ENCODE measurements at places on chromosomes 4 and X.
A peak's percentile ranks its signal among the peaks of the same experiment; 100 is the strongest.

DNA sequence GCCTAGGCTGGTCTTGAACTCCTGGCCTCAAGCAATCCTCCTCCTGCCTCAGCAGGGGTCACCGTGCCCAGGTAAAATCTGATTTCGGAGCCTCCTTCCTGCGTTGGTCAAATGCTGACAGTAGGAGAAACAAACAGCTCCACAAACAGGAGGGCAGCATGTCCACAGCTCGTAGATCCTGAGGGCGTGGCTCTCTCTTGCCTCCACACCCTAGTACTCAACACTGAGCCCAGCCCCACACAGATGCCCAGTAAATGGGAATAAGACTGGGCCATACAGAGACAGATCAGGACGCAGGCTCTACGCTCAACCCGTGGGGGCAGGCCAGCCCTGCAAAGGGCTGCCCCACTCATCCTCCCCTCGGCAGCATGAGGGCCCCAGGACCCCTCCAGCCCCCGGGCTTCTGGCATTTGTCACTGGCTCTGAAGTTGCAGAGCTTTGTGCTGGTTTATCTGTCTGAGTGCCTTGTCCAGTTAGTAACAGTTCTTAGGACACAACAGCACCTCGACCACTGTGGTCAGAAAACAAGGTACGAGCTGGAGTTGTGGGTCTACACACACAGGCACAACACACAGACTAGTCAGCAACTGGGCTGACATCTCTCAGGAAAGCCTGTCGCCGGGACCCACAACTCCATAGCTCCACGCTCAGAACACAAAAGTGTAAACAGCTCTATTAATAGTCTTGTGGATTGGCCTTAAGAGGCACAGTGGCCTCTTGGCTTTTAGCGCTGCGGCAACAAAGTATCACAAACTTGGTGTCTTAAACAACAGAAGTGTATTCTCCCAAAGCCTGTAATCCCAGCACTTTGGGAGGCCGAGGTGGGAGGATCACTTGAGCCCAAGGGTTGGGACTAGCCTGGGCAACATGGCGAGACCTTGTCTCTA is 5.2 kb downstream of the TNIP2 start:
- no peak for DNase-seq

DNA sequence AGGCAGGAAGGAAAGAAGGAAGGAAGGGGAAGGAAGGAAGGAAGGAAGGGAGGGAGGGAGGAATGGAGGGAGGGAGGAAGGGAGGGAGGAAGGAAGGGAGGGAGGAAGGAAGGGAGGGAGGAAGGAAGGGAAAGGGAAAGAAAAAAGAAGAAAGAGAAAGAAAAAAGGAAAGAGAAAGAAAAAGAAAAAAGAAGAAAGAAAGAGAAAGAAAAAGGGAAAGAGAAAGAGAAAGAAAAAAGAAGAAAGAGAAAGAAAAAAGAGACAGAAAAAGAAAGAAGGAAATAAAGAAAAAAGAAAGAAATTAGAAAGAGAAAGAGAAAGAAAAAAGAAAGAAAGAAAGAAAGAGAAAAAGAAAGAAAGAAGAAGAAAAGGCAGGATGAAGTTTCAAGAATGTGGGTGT is 15.0 kb upstream of the NHSL2 start:
- no peak for DNase-seq

- no peak for DNase-seq
Observed at GRCh38 chr4:147492306-147492705, 11.4 kb downstream of the EDNRA start.

DNA sequence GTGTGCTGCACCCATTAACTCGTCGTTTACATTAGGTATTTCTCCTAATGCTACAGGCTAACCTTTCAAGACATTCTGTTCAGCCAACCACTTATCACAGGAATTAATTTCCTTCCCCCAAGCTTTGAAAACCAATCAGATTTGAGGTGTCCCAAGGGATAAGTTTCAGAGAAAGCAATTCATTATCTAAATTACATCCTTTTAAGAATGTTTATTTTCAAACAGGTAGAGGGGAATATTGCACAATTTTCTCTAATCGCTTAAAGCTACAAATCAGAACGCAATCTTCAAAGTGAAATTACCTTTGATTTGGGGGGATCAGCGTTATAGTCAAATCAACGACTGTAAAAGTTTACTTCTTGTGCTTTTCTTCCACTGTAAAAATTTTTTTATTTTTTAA is 1.6 kb downstream of the CLOCK start:
- no peak for DNase-seq

- DNase-seq, result no peak
Observed at GRCh38 chr4:174137698-174138097, 145.8 kb downstream of the FBXO8 start.

- no peak for DNase-seq
Observed at GRCh38 chr4:36493251-36493650, 211.8 kb downstream of the DTHD1 start.

- no peak for DNase-seq
Observed at GRCh38 chr4:169987327-169988228, 38.6 kb downstream of the MFAP3L start.

- no peak for DNase-seq
Observed at GRCh38 chrX:1071351-1071750, 141.1 kb downstream of the CRLF2 start.

DNA sequence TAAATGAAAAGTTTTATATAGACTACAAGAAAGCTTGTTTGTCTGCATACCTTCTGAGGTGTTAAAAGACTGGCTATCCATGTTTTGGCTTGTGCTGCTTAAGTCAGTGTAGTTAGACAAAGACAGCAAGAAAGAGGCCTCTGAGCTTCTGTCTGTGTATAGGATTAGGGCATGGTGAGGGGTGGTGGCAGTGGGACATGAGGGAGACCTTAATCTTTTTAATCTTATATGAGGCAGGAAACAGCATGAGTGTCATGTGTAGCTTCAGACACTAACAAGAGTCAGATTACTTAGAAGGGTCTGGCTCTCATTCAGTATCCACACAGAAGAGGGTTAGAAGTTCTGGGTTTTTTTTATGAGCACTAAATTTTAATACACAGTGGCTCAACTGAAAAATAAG is 213.3 kb downstream of the GABRG1 start:
- DNase-seq, result no peak

DNA sequence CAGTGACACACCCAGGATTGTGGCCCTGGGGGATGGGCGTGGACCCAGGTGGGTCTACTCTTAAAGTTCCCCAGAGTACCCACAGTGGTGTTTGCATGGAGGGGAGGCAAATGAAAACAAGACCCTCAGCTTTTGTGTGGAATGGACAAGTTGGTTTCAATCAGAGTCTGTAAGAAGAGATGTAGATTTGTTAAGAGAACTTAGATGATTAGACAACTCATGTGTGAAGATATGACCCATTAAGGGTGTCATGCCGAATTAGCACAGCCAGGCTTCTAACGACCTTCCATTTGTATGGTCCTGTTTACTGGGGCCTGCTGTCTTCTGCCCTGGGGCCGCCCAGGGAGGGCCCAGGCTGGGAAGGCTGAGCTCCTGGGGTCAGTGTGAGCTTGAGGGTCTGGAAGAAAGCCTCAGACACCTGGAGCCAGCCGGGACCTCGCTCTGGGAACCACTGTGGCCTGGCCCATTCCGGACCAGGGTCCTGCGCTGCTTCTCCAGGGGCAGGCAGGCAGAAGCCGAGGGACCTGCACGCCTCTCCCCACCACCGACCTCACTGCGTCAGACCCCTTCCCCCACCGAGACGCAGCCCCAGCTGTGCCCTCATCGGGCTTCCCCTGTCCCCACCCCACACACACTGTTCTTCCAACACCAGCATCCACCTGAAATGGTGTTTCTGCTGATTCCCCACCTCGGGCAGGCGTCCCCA is 20.4 kb downstream of the UVSSA start:
- DNase-seq, result no peak

DNA sequence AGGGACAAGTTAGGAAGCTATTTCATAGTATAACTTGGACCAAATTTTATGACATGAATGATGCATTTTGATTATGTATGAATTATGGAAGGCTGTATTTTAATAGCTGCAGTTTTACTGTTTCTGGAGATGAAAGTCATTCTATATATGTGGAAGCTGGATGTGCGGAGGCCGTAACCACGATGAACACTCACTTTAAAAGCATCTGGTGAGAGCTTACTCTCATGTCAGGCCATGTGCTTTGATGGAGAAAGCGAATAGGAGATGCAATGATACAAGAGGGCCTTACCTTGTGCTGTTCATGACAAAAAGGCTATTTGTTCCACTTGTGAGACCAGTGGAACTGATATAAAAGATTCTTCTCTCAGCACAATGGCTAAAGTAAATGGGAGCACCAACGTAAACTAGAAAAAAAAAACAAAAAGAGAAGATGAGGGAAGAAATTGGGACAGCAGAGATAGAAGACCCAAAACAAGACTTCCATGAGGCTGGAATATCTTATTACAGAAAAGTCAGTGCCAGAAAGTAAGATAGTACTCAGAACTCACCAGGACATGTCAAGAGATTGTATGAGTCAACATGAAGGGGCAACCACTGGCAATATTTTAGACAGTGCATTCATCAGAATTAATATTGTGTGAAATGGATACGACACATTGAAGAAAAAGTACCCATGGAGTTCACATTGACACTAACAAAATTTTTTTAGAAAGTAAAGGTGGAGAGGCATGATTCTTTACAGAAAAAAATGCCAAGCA is 63.3 kb upstream of the GAB1 start:
- no peak for DNase-seq

GRCh38 chrX:65740909-65741308 is 73.5 kb downstream of the MSN start:
- DNase-seq, result no peak

DNA sequence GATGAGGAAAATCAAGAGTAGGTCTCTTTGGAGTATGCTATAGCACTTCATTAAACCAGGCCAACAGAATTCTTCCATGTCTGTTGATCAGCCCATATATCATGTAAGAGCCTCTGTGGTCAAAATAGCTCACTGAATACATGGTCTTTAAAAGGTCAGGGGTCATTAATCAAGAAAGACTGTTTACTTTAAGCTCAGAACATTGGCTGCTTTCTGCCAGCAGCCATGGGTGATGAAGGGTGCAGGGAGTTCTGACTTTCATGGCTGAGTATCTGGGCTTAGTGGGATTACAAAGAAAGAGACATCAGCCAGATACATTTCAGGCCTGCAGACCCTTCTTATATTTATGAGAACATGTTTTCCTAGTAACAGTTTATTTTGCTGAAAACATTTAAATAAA is 7.1 kb upstream of the C4orf54 start:
- no peak for DNase-seq

- no peak for DNase-seq
Observed at GRCh38 chr4:96293806-96294205, 453.9 kb downstream of the PDHA2 start.

- DNase-seq, result no peak
Observed at GRCh38 chrX:39157796-39158195, 356.5 kb downstream of the MID1IP1 start.

GRCh38 chr4:87805971-87806370 is 6.6 kb downstream of the IBSP start:
- DNase-seq, result no peak

DNA sequence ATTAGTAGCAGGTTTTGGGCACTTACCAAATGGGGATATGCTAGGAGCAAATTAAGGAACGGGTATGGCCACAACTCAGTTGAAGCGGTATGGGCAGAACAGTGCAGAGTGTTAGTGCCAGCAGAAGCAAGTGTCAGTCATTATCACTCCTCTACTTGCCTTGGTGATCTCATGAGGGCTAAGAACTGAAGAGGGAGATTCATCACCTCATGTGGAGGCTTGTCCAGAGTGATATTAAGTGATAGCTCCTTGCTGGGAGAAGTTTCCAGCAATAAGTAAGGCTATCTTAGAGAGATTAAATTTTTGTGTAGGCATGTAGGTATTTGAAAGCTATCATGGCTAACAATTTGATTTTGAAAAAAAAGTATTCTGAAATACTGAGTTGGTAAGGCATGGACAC is 615.4 kb upstream of the SMIM31 start:
- no peak for DNase-seq

DNA sequence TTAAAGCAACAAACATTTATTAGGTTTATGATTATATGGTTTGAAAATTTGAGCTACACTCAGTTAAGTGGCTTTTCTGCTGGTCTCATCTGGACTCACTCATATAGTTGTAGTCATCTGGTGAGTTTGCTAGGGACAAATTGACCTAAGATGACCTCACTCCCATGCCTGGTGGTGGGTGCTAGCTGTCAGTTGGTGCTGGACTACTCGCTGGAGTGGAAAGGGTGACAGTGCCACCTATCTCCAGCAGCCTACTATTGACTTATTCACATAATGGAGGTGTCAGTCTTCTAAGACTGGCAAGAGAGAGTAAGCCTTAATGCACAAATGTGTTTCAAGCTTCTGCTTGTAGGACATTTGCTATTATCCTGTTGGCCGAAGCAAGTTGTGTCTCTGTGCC is 88.2 kb downstream of the TASL start:
- DNase-seq, result no peak

DNA sequence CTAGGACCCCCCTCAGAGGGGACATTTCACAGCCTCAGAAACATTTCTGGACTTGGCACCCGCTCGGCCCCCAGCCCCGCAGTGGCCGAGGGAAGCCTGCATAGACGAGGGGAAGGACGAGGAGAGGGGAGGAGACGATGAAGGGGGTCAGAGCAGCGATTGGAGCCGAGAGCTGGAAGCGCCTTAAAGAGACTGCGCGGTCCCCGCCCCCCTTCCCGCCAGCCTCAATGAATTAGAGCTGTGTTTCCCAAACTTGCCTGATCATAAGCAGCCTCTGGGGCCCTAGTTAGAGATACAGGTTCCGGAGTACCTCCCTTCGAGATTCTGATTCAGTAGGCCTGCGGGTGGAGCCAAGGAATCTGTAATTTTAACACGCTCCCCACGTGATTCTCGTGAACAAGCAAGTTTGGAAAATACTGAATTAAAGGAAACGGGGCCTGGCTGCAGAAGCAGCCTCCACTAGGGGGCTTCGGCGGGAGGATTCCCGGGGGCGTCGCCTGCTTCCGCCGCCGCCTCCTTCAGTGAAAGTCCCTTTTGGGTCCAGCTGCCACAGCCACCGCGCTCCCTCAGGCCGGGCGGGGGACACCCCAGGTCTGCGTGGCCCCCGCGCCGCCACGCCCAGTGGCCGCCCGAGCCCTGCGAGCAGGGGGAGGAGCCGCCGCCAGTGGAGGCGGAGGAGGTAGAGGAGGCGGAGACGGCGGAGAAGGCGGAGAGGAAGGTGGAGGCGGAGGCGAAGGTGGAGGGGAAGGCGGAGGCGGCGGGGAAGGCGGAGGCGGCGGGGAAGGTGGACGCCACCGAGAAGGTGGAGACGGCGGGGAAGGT is at the start of gene USP27X:
Gene USP27X, plus strand, starts transcription at position 651 of the 822 bp plus-strand sequence. CDS start 824 bp downstream, outside the sequence.
- DNase-seq, result peak; percentile 44

GRCh38 chrX:153870288-153870690 is 15.7 kb downstream of the L1CAM start:
- DNase-seq, result no peak

Measured in epithelial cell of proximal tubule (primary cell).